ENCODE measurements at places on chromosomes 2 and 18.

GRCh38 chr18:21489119-21489750, 111.3 kb downstream of the ESCO1 start:
- DNase-seq, result peak; percentile 79

GRCh38 chr2:17482651-17483050, 35.6 kb downstream of the RAD51AP2 start:
- no peak for DNase-seq

DNA sequence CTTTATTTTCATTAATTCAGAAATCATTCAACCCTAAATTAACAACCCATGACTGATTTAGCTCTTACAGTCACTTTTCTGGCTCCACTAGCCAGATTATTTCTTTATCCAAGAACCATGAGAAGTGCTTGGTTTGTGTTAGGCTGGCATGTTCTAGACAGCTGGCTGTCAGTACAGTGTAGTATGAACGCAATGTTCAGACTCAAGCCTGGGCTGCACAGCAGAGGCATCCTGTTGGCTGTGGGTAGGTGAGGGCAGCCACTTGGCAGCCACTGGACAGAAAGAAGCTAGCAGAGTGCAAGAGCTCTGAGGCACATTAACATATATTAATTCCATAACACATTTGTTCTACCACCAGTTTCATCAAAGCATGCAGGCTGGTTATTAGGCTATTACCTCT, 522.9 kb upstream of the FSHR start:
- no peak for DNase-seq

- DNase-seq, result no peak
These were observed 57.1 kb downstream of the FBLN7 start for GRCh38 chr2:112195167-112195766.

- DNase-seq, result no peak
These were observed 1.5 kb downstream of the FASTKD1 start for GRCh38 chr2:169572189-169572588.

DNA sequence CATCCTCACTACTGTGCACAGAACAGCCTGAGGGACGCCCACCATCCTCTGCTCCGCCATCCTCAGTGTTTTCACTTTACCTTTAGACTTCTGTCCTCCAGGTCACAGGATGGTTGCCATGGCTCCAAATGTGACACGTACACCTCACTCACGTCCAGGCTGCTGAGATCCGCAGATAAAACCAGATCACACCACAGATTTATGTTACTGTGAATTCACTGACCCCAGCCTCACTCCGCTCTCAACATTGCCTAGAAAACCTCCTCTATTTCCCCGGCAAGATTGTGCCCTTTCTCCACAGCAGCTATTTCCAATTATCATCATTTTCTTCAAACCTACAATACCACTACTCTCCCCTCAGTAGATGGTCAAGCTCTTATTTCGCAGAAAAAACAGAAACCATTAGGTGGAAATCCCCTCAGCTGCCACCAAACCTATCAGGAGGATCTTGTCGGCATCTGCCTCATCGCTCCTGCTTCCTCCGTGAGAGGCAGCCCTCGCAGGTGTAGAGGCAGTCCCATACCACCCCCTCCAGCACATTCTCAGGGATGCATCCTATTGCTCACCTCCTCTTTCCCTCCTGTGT, 49.8 kb upstream of the SLC1A4 start:
- DNase-seq, result no peak

DNA sequence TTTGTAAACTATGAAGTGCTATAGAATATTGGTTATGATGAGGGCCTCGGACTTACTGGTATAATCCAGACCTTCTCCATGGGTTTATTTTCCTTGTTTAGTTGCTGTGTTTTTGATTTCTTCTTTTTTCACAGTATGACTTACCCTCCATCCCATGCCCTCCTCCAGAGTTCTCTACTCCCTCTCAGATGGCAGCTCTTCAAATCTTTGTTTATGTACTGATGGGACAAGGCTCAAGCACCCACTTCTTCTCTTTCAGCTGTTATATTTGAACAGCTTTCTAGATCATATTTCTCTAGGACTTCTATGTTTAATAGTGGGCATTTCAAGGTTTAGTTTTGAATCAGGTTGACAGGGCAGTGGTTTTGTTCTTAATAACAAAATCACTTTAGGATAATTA, 43.9 kb downstream of the CLIP4 start:
- DNase-seq, result no peak

DNA sequence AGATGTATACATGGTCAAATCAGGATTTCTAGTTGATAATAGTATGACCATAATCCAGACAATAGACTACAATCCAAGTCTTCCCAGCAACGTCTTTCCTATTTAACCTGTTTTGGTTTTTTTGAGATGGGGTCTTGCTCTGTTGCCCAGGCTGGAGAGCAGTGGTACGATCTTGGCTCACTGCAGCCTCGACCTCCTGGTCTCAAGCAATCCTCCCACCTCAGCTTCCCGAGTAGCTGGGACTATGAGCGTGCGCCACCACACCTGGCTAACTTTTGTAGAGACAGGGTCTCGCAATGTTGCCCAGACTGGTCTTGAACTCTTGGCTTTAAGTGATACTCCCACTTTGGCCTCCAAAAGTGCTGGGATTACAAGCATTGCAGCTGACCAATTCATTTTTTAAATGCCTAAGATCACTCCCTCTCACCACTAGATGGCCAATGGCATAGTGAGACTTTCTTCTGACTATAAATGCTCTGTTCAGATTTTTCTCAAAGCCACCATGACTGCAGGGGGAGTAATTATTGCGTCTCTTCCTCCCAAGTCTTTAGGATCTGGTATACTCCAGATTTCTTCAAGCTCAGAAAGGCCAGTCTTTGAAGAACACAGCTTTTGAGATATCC, 47.6 kb downstream of the HNRNPLL start:
- DNase-seq, result no peak

DNA sequence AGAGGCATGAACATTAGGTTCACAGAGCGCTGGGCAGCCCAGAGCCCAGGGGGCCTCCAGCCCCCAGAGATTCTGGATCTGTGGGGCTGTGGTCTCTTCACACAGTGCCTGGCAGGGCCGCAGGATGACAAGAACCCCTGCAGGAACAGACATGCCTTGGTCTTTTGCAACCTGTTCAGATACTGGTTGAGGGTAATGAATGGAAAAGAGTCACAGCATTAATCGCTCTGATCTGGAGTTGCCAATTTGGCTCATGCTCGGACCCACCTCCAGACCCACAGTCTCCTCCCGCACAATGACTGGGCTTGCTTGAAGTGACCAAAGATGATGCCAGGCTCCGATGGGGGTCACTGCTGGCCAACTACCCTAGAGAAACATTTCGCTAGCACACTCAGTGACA, 229.4 kb upstream of the SMAD2 start:
- no peak for DNase-seq

GRCh38 chr2:137939026-137939425, 25.2 kb upstream of the HNMT start:
- DNase-seq, result no peak

DNA sequence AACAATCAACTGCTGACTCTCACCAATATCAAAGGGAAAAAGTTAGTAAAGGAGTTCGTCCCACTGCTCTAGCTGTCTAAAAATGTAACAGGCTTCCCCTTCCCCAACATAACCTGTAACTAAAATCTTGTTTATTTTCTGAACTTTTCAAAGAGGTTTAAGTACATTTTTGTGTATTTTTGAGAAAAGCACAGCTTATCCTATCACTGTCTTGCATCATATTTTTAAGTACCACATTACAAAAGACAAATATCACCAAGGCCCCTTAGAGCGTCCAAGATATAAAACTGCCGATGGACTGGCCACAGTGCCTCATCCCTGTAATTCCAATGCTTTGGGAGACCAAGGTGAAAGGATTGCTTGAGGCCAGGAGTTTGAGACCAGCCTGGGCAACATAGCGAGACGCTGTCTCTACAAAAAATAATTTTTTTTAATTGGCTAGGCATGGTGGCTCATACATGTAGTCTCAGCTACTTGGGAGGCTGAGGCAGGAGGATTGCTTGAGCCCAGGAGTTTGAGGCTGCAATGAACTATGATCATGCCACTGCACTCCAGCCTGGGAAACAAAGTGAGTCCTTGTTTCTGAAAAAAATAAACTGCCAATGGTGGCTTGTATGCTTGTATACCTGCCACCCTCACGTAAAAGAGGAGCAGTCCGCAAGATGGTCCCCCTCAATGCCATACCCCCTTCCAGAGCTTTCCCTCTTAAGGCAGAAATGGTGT, 21.2 kb upstream of the LAPTM4A start:
- no peak for DNase-seq

DNA sequence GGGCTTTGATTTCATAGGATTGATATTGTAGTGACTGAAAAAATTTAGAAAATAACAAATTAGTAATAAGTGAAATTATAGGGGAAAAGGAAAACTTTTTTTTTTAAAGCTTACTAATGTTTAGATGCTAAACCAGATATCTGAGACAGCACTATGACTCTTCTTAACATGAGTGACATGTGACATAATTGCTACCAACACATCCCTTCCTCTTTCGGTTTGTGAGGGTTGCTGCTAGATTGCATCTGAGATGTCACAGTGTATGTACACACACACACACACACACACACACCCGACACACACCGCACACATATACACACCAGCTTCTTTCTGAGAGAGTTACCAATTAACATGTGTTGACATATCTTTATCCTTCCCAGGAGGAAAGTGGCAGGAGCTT, 18.0 kb downstream of the RAPGEF4 start:
- no peak for DNase-seq

GRCh38 chr18:55314031-55314430, 274.0 kb downstream of the TCF4 start:
- DNase-seq, result peak; percentile 82

- no peak for DNase-seq
These were observed 122.9 kb upstream of the ACVR1C start for GRCh38 chr2:157751462-157752058.

GRCh38 chr2:120870467-120870788, 134.8 kb downstream of the GLI2 start:
- DNase-seq, result no peak

- DNase-seq, result no peak
These were observed 326.7 kb downstream of the MTX2 start for GRCh38 chr2:176595986-176596385.

GRCh38 chr2:179636100-179636980, 225.1 kb downstream of the ZNF385B start:
- no peak for DNase-seq

GRCh38 chr2:59167514-59167913, 926.4 kb upstream of the FANCL start:
- DNase-seq, result peak; percentile 63

DNA sequence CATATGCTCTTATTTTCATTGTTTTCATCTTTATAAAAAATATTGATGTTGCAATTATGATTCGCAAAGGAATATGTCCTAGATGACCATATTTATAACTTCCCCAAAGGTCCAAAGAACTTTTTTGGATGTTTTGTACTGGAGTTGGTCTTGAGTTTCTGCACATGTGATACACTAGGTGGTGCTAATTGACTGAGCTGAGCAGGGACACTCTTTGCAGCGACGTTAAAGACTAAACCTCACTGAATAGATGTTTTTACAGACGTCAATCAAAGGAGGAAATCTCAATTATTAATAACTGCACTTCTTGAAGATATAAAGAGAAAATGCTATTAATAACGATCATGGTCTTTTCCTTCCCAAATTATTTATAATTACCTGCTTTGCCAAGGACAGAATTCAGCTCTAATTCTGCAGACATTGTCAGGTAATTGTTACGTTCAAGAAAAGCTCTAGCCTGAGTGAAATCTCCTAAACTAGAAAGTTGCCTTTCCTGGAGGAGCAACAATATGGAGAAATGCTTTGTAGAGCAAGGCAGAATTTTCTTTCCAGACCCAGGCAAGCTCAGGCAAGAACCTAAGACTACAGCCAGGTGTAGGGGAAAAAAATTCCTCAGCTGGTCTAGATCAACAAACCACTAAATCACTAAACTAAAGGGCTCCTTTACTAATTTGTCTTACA, 119.3 kb upstream of the RBBP8 start:
- DNase-seq, result peak; percentile 79

GRCh38 chr2:4181062-4181461, 477.7 kb downstream of the DCDC2C start:
- no peak for DNase-seq

- no peak for DNase-seq
These were observed 123.8 kb upstream of the FSHR start for GRCh38 chr2:49278141-49278540.

GRCh38 chr2:190469771-190470170, 61.6 kb downstream of the MFSD6 start:
- DNase-seq, result peak; percentile 96

DNA sequence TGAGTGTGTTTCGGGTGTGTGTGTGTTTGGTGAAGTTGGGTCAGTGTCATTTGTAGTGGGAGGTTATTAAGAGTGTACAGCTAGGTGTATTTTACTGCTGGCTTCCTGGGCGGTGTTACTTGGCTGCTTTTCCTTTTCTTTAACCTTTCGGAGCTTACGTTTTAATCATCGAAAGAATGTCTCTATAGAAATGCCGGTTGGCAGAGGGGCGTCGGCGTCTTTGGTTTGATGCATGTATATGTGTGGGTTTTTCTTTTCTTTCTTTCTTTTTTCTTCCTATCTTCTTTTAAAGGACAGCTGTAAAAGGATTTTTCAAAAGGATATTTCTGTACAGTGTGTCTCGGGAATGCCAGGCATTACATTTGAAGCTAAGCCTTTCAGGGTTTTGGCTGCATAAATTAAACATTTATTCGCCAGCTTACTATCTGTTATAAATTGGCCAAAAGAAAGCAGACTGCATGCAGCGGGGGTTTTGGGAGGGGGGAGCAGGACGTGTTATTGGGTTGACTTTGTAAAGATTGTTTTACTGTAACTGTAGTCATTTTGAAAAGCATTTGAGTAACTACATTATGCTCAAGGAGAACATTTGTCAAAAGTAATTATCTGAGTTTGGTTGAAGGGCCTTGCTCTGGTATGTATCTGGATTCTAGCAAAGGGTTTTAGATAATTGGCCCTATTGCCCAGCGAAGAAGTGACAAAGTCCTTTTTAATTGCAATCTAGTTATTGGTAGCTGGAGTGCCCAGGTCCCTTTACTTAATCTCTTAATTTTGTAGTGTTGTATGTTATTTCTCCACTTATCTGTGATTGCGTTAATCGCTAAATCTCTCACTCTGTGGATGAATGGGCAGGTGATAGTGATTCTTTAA, 1.6 kb downstream of the ASXL3 start:
- DNase-seq, result no peak

- DNase-seq, result no peak
These were observed 227.2 kb upstream of the KLHL29 start for GRCh38 chr2:23157812-23158211.

- no peak for DNase-seq
These were observed 22.6 kb downstream of the ACSL3 start for GRCh38 chr2:222883420-222883819.

- DNase-seq, result peak; percentile 59
These were observed 258.0 kb downstream of the CNTNAP5 start for GRCh38 chr2:124283096-124283495.

DNA sequence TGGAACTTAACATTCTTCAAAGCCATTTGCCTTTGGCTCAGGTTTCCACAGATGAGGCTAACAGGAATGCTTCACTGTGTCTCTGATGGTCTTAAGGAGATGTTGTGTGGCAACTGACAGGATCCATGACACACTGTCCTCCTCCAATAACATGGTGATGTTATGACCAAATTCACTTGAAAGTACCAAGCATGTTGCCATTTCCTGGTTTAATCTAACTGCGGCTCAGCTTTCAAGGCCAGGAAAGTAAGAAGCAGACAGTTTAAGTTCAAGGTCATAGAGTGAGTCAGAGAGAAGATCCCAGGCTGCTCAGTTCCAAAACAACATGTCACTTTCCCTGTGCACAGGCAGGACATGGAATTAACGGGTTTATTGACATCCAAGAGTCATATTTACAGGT, 513.6 kb downstream of the STK39 start:
- DNase-seq, result no peak

Measured in NCI-H1105 treated with DMSO at 0.1 percent for 48 hours (cell line).